ENCODE measurements at places on chromosomes 12 and 14.

DNA sequence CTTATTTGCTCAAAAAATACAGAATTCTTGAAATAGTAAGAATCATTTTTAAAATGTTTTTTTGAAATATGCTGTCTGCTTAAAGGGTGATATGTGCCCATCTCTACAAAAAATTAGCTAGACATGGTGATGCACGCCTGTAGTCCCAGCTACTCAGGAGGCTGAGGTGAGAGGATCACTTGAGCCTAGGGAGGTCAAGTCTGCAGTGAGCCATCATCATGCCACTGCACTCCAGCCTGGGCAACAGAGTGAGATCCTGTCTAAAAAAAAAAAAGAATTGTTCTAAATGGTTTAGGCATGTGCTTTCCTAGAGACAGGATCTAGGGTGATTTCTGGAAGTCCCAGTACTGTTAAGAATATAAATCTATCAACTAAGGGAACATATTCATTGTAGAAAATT, 75.6 kb upstream of the HECTD1 start:
- DNase-seq = no peak

- no peak for DNase-seq
These were observed 24.7 kb upstream of the ADIPOR2 start for GRCh38 chr12:1666215-1666614.

DNA sequence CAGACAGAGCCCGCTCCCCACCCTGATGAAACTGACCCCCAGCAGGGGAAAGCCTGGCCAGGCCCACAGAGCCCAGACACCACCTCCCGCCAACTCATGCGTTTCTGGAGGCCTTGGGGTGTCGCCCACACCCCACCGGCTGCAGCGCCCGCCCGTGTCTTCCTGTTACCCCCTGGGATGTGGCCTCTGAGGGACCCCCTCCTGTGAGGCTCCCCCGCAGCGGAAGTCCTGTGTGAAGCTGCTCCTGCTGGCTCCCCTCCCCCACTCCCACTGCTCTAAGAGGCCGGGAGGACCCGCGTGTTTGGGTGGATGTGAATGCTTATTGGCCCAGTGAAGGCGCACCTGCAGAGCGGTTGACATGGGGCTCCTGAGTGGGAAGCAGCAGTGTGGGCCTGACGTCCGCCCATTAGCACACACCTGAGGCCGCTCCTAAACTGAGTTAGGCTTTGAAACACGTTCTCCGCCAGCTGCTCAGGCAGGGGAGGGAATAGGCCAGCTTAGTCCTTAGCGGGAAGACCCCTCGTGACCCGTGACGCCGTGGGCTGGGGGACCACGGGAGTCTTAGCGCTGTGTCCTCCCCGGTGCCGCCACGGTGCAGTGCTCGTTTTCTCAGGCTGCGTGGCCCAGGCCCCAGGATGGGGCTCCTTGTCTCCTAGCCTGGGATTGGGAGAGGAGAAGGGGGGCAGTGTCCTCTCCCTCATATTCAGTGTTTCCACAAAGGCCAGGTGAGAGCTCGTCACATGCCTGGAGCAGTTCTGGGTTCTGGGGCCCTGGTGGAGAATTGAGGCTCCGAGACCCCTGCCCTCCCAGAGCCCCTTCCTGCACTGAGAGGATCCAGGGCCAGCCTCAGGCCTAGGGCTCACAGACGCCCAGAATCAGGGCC, 323.4 kb upstream of the SFSWAP start:
- DNase-seq = no peak

DNA sequence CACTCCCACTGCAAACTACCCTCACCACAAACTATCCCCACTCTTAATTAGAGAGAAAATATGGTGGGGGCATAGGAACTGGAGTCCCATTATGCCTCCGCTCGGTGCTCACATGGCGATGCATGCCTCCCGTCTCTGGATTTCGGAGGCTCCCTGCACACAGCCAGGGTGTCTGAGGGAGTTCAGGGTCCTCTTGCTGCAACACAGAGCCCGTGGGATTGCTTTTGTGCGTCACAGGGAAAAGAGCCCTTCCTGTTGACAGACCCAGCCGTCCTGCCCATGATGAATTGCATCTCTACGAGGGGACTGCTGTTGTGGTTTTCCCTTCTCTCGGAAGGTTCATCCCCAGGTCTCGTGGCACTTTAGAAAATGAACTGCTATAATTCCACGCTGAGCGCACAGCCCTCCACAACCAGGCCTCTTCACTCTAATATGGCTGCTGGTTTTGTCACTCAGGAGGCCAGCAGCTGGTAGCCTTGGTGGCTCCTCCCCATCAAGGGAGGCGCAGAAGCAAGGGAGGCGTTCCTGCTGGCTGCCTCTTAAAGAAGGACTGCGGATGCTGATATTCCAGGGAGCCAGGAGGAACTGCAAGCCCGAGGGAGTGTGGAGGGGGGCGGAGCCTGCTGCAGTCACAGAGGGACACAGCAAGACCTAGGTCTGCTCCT, 158.0 kb downstream of the KCNA5 start:
- no peak for DNase-seq

DNA sequence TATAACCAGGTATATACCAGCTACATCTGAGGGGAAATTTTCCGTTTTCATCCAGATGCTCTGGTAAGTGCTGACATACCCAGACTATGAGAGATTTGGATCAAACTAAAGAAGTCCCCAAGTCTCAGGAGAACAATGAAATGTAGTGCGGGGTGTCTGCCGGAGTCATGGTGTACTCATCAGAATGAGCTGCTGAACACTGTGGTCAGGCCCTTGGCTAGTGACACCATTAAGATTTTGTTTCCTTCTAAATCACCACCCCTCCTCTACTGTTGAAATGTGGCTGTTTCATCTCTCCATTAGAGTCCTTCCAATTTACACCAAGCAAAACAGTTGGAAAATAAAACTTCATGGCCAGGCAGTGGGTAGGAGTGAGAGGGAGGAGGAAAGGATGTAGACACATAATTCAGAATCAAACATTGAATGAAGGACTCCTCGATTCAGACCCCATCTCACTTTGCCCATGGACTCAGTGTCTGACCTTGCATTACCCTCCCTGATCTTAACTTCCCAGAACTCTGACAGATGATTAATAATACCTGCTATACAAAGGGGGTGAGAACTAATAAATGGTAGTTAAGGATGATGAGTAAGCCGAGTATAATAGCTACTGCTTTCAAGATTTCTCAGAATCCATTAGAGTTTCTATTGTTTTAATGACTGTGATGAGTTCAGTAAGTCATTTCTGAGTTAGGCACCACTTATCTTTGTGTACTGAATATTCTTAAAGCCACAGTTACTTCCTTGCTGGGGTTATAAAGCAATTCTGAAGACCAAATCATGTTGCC, 127.4 kb downstream of the CRADD start:
- no peak for DNase-seq

DNA sequence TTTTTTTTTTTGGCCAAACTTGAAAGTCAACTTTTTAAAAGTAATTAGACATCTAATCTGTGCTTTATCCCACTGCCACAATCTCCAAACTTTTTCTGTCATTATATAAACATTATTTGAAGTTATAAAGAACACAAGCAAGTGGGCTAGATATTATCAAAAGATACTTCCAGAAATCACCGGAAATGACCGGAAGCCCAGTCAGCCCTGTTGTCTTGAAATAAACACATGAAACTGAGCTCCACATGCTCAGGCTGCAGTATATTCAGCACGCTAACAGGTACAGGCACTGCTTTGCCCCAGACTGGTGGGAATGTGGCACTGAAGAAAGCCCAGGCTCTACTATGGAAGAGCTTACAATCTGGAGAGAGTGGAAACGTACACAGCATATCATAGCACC, 158.9 kb upstream of the PLEKHG7 start:
- no peak for DNase-seq

GRCh38 chr14:84963518-84963917, 566.4 kb upstream of the FLRT2 start:
- DNase-seq = no peak

GRCh38 chr12:27705263-27705662, 5.4 kb upstream of the MRPS35 start:
- DNase-seq = no peak

DNA sequence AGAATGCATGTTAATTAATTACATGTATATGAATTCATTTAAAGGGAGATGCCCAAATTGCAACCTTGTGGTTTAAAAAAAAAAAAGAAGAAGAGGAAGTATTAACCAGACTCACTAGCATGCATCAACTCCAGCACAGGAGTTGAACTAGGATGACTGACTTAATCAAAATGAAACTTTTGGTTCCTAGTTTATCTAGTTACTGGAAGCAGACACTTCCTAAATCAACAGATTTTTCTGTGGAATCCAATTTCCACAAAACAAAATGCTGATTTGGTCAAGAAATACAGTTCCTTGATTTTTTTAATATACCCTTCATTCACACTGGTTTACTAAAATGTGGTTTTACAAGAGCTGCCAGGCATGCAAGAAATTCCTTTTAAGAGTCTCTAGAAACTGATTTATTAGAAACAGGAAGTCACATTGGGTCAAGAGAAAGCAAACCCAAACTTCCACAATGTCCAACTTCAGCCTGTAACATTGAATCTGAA, 41.6 kb downstream of the ITPR2 start:
- no peak for DNase-seq

DNA sequence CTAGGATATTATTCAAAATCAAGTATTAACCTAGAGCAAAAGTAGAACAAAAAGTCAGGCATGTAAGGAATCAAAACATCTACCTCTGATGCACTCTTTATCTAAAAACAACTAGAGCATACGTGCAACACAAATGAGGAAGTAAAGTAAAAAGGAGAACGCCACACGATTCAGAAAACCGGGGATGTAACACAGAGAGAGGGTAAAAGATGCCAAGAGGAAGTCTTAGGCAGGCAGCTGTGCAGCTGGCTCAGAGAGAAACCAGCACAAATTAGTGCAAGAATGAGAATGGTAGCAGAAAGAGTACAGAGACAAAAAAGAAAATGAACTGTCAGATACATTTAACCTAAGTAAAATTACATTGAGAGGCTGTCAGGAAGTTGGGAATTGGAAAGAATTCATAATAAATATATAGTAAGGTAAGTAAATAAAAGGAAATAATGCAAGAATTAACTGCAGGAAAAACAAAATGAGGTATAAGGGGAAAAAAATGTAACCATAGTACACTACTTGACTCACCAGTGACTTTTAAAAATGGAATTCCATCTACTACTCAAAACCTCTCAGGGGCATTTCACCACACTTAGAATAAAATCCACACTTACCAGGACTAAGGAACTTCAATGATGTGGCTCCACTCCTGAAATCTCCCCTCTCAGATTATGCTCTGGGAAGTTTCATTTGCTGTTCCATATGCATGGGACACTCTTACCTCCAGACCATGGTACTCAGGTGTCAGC, 17.1 kb downstream of the BCAT1 start:
- no peak for DNase-seq

DNA sequence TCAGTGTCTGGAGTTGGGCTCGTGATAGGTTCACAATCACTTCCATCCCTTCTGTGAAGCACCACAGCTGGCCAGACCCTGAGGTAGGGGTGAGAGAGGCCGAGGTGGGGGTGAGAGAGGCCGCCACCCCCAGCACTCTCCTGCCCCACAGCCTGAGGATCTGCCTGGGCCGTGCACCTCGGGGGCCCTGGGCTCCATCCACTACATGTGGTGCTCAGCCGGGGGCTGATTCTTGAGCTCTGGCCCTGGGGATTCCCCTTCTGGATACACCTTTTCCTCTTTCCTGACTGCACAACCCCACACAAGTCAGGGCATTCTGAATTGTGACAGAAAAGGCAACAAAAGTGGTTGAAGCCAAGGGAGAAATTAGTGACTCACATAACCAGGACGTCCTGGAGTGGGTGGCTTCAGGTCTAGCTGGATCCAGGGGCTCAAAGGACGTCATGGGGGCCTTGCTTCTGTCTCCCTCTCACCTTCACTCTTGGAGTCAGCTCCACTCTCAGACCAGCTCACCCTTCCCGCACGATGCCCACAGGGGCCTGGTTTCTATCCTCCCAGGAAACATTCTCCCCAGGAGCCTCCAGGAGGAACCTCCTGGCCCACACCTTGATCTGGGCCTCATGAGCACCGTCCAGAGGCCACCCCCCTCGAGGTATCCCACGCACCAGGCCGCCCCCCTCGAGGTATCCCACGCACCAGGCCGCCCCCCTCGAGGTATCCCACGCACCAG, 12.1 kb upstream of the FBRSL1 start:
- DNase-seq = no peak

- DNase-seq = no peak
These were observed 19.6 kb downstream of the OTUB2 start for GRCh38 chr14:94045563-94046345.

GRCh38 chr14:56244138-56244789, 126.1 kb downstream of the PELI2 start:
- DNase-seq = peak; percentile 70

GRCh38 chr14:54902521-54903420, at the start of gene GCH1:
TSS of gene GCH1 (minus strand) at chr14:54902826. CDS start at chr14:54902663, 163 bp downstream.
- no peak for DNase-seq

DNA sequence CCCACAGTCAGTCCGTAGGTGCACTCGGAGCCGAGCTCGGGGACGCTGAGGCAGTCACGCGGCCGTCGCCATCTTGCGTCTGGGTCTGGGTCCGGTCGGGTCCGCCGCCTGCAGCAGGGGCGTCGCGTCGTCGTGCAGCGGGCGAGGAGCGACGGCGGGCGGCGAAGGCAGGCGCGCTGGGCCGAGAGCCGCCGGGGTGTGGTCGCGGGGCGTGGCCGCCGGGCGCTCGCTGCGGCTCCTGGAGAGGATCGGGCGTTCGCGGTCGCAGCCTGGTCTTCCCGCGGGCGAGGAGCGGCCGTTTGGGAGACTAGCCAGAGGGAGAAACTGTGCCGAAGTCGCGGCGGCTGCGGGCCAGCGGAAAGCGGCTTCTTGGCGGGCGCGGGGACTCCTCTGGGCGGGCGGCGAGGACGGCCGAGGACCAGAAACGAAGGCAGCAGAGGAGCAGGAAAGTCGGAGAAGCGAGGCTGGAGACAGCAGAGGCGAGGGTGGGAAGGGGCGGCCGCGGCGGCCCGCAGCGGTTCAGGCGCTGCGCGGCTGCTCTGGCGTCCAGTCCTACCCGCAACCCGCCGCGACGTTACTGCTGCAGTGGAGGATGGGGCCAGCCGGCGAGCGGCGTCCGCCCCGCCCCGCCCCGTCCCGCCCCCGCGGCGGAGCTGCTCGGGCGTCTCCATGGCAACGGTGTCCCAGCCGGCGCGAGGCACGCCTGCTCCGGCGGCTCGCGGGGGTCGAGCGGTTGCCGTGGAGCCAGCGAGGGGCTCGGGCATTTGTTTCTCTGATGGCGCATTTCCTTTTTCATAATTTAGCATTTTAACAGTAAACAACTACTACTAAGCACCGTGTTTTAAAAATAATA, at the start of gene PNMA1:
Gene PNMA1 (minus strand): TSS at position 582 of the 853 bp plus-strand sequence. CDS start 745 bp downstream, outside the sequence.
- no peak for DNase-seq
